Stimulated activated CD8-positive, alpha-beta memory T cell treated with anti-CD3 and anti-CD28 coated beads, Interleukin-4, amount 100 ng/mL, for 48 hours (primary cell): ENCODE measurements at places on chromosomes 7 and 10.

- DNase-seq = no peak
Observed at GRCh38 chr10:37948210-37948609, 28.2 kb downstream of the ZNF25 start.

DNA sequence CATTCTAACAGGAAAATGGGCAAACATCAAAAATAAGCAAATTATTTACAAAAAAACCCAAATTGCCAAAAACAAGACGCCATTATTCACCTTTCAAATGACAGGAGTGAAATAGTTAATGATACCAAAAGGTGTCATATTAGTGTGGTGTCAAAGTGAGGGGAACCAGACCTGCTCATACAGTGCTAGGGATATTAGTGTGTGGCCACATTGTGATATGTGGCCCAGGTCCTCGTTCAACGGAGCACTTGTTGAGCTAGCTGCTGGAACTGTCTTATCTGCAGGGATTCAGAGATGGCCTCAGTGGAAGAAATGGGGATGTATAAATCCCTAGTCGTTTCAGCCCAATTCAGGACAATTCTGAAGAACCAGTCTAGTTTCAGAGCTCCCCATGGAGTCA is 41.2 kb downstream of the GPR85 start:
- no peak for DNase-seq

DNA sequence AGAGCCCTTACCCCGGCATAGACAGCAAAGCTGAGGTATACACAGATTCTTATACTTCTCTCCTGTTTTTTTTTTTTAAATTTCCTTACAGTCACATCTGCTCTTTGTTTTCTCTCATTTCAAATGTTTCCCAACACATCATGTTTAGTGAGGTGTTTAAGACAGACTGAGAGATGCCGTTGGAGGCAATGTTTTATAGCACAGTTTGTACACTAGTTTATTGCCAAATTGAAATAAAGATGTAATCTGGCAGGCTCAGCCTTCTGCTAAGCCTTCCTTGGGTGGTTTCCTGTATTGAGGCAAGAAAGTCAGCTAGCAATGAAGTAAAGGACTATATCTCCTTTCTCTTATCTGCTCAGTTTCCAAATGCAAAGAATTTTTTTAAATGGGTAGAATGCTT is 393.4 kb downstream of the SORCS1 start:
- DNase-seq = no peak

DNA sequence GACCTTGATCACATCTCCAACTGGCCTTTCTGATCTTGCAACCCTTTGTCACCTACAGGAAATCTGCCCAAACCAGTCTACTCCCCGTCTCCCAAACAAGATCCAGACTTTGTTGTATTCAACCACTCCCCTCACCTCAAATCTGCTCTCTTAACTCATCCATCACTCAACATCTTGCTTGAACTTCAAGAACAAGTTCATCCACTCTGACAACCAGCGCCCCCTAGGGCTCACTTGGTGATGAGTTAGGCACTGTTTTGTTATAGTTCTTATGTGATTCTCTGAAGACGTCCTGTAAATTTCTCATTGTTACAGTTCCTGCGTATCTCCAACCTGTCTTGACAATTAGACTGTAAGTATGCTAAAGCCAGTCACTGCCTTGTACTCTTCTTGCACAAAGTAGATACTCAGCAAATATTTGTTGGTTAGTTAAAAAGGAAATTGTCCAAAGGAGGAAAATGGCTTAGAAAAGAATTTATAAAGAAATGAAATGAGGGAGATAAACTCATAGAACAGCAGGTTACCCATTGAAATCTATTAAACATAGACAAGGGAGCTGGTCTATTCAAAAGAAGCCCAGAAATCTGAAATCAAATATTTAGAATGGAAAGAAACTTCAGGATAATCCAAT is 5.3 kb downstream of the FRMD4A start:
- DNase-seq = peak; percentile 82

DNA sequence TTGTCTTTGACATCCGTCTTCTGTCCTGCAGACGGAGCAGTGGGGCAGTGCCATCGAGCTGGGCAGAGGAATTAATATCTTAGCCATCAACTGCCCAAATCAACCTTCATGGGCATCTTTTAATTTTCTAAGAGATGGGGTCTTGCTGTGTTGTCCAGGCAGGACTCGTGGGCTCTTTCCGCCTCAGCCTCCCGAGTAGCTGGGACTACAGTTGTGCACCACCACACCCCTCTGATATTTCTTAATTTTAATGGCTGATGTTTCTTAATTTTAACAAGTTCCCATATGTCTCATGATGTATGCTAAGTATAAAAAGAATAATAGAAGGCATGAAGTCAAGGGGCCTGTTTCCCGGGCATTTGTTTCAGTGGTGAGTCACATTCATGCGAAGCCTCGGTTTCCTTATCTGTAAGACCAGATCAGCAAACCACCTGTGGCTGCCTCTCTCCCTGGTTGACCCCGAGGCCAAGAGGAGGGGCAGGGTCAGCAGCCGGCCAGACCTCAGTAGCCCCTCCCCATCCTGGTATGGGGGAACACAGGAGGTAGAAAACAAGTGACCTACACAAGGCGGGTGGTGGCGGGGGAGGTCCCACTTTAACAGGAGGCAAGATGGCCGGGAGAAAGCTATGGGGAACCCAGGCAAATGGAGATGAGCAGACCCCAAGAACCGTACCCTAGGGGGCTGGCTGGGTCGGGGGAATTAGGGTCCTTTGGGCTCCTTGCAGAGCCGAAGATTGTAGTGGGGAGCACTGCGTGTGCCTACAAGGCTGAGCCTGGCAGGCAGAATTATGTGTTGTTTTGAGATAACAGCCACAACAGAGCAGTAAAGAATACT is 85.5 kb downstream of the CUX1 start:
- no peak for DNase-seq

GRCh38 chr7:121082400-121083101 is 94.0 kb downstream of the CPED1 start:
- no peak for DNase-seq

GRCh38 chr7:16891338-16891737 is 9.6 kb upstream of the AGR3 start:
- DNase-seq = no peak

DNA sequence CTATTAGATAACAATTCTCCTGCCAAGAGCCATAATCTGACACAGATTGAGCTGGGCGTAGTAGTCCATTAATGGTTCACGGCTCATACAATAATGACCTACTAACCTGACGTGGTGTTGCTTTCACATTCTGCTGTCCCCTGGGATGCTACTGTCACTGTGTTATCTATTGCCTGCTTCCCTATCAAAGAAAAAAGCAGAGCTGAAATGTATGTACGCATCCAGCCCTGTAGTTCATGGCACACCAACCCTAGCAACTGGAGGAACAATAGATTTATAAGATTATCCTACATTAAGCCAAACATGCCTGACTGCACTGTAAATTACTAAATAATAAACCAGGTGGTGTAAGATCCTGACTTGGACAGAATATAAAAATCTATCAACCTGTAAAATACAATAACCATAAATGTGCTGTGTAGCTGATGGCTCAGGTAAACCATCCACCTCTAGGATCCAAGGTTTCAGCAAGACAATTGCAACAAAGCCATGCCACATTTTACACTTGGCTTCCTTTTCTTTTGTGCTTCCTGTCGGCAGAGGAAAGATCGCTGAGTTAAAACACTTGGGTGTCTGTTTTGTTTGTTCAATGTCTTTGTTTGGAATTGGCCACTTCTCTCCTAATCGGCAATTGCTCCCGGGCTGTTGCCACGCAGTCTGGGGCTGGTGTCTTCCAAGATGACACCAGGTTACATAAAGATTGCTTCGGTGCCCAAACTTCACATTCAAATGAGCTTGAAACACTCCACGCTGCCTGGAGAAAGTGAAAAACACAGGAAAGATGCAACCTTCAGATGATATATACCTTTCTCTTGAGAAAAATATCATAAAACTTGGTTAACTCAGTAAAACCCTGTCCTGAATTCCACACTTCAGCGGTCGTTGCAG is 143.9 kb upstream of the MGMT start:
- DNase-seq = no peak

DNA sequence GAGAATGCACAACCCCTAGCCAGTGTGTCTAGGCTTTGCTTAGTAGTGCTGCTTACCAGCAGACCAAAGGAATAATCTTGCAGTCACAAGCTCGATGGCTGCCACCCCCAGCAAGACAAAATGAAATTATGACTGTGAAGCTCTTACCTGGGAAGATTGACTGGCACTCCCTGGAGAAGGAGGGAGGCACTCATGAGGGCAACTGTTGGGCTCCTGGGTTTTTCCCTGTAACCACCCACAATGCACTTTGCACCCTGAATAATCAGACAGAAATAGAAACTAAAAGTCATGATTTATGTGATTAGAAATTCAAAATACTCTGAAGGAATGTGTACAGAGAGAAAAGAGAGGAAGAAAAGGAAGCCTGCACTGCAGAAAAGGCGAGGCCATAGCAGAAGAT is 144.3 kb upstream of the DGKB start:
- DNase-seq = no peak

DNA sequence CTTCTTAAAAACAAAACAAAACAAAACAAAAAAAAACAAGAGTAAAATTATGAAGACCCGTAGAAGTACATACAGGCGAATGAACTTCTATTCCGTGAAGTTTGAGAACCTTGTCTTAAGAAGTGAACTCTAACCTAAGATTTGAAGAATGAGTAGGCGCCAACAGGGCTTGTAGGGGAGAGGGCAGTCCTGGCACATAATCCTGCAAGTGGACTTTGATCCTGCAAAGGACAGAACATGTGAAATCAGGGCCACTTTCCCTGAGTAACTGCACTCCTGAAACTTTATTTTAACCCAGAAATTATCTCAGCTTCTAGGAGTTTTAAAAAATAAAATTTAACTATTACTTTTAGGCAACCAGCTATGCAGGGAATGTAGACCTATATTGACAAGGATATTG is 62.0 kb downstream of the GNAT3 start:
- DNase-seq = no peak
